Hindlimb muscle (tissue), 1 donor: ENCODE measurements at places on chromosomes 7 and 10. TPM values are rescaled to one million over a fixed set of nuclear protein-coding genes. Genes with fewer than 3 reads are reported as not detected.

DNA sequence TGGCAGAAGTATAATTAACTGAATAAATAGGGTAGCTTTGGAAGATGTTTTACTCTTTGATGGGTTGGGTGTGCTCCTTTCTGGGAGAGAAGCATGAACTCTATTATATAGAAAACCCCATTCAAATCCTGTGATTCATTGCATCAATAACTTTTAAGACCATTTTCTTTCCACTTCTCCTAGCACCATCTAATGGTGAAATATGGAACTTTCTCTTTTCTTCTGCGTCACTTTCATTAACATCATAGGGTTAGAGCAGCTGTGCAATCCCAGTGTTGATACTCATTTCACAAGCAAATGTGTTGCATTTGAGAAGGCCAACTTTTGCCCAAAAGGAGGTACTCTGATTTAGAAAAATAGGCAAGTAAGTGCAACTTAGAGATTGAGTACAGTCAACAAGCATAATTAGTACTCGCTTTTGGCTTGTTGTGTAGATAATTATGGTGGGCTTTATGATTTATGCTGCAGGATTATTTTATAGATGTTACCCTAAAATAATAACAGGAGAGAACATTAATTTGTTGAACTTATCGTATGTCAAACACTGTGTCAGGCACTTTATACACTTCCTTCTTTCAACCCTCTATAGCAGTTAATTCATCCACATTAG lies 92.9 kb downstream of the CPED1 start:
- peak; percentile 68 for DNase-seq

GRCh38 chr10:116798859-116799258 lies 50.4 kb upstream of the ENO4 start:
- DNase-seq: no peak

DNA sequence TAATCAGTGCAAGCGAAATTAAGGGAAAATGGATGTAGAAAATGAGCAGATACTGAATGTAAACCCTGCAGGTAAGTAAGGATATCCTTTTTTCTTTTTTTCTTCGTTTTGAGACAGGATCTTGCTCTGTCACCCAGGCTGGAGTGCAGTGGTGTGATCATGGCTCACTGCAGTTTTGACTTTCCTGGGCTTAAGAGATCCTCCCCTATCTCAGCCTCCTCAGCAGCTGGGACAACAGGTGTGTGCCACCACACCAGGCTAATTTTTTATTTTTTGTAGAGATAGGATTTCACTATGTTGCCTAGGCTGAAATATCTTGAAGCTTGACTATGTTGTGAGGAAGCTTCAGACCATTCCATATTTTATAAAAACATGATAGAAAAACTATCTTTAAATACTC lies 4.3 kb downstream of the PDCD4 start:
- no peak for DNase-seq

DNA sequence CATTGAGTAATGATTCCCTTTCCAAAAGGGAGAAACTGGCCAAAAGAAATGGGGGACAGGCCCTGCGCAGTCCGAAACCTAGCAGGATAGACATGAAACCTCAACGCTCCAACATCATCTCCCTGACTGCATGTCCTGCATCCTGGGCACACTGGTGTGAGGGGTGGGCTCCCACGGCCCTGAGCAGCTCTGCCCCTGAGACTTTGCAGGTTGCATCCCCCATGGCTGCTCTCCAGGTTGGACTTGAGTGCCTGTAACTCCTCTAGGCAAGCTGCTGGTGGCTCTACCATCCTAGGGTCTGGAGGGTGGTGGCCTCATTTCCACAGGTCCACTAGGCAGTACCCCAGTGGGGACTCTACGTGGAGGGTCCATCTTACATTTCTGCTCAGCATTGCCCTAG lies 16.3 kb upstream of the CRYGN start:
- no peak for DNase-seq

- DNase-seq: no peak
Measured at GRCh38 chr7:67525588-67525987, 529.0 kb downstream of the TYW1 start.

DNA sequence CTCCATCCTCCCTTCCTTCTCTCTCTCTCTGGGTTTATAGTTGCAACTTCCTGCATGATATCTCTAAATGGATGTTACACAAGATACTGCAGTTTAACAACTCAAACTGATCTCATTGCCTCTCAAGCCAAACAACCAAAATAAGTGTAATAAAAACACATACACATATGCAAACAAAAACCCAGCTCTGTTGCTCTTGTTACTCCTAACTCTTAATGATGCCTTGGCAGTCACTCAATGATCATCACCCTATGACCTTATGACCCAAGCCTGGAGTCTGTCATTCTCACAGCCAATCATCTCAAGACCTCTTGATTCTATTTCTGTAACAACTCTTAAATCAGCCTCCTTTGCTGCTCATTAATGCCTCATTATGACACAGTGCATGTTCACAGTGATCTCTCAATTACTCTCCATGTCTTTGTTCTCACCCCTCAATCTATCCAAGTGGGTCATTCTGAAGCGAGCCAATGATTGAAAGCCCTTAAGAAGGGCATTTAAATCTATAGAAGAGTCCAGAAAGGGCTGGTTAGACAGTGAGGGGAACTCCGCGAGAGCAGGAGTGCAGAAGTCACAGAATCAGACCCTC lies 210.9 kb downstream of the INHBA start:
- no peak for DNase-seq

DNA sequence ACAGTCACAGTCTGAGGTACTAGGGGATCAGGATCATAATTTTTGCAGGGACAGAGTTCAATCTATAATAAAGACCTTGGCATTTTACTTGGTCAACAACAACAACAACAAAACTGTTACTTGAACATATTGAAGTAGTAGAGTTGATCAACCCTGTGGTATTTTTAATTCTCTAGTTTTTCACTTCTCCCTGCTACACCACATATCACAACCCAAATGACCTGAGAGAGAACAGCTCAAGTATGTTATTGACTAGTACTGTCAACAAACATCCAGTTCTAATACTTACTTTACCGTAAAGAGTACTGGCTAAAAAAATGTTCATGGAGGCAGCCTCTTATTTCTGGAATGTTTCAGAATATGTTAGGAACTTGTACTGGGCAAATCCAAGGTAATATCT lies 90.5 kb upstream of the FAM3C start:
- DNase-seq: no peak

- DNase-seq: no peak
Measured at GRCh38 chr10:18399158-18399557, 252.2 kb downstream of the NSUN6 start.

DNA sequence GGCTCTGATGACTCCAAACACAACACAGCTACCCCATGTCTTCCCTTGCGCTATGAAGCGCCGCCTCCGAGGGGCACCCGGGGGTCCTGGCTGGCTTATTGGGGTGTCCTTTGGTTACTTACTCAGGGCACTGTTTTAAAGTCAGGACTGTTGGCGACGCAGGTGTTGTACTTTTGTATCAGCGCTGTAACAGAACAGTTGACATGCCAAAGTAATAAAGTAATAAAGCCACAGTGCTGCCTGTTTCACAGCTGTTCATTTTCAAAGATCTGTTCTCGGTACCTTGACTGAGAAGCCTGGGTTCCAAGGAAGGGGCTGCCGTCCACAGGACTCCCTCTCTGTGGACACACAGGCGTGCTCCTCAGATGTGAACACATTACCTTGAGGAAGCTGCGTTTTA lies 64.1 kb downstream of the WDR37 start:
- no peak for DNase-seq

GRCh38 chr10:76034353-76035205 lies 603.2 kb downstream of the LRMDA start:
- no peak for DNase-seq

DNA sequence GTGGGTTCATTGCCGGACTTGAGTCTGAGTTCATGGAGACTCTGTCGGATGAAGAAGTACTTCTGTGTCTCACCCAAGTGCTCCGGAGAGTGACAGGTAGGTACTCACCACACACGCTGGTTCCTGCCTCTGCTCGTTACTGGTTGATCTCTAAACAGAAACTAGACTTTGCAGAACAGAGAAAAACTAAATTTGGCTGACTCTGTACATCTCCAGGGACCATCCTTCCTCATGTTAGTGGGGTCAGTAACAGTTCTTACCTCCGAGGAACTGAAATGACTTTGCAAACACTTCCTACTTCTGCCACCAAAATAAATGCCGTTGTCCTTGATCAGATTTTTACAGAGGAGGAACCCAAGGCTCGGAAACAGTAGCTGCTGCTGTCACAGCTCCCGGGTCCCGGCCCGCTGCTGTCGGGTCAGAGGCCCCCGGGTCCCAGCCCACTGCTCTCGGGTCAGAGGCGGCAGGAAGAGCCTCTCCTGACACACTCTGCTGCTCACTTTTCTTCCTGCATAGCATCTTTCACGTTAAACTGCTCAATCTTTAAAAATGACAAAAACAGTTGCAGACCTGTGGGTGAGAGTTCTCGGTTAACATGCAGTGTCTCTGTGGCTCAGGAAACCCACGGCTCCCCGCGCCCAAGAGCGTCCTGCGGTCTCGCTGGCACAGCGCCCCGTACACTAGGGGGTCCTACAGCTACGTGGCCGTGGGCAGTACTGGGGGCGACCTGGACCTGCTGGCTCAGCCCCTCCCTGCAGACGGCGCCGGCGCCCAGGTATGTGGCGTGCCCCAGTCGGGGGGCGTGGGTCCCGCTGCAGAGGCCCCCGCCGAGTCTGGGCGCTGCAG lies 4.8 kb upstream of the MTG1 start:
- DNase-seq: no peak

GRCh38 chr10:6214612-6215011 lies 11.9 kb downstream of the PFKFB3 start:
- no peak for DNase-seq

DNA sequence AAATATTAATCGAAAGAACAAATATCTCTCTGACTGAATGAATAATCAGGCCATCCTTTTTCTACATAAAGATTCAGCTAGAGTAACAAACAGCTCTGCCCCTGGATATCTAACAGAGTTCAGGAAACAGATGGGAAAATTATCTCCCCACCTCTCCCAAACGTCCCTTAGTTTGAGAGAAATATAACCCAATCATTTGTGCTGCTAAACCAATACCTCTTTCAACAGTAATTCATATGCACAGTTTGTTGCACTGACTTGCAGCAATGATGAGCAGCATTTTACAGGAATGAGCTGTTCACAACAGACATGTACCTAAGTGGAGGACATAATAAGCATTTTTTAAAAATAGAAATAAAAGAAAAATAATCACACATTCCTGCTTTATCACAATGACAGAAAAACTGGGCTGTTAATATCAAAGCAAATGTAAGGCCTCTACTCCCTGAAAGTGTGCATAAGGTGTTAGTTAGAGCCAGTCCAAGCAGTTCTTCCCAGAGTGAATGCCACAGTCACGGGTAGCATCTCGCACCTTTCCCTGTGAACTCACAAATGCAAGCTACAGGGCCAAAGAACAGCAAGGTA lies 2.3 kb downstream of the CREB3L2 start:
- DNase-seq: no peak

GRCh38 chr10:123854498-123854897 lies 37.1 kb downstream of the CPXM2 start:
- DNase-seq: no peak

- DNase-seq: no peak
Measured at GRCh38 chr7:50768485-50769474, 13.9 kb downstream of the GRB10 start.

- no peak for DNase-seq
Measured at GRCh38 chr10:78772986-78773530, 295.7 kb upstream of the ZMIZ1 start.

DNA sequence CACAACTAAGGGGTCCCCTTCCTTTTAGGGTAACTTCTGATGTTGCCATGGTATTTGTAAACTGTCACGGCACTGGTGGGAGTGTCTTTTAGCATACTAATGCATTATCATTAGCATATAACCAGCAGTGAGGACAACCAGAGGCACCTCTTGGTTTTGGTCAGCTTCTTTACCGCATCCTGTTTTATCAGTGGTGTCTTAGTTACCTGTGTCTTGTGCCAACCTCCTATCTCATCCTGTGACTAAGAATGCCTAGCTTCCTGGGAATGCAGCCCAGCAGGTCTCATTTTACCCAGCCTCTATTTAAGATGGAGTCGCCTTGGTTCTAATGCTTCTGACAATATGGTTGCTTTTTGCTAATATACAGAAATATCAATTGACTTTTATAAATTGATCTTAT lies 54.9 kb downstream of the AHCYL2 start:
- DNase-seq: no peak

DNA sequence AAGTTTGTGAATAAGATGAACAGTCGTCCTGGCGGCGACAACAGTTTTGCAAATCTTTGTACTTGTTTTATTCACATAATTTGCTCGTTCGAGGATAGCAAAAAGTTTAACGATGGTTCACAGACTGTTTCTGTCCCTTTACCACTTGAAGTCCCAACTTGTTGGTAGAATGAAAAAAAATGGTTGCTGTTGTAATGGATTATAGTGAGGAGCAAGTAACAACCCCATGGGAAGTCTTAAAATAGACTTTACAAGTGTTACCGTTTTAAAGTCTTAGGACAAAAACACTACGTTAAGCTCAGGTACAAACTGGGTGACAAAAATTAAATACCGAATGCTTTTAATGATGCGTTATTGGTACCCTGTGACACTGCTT lies 589 bp downstream of the LSM8 start:
- DNase-seq: no peak

GRCh38 chr7:111255576-111255975 lies 164.6 kb downstream of the LRRN3 start:
- DNase-seq: no peak

- no peak for DNase-seq
Measured at GRCh38 chr7:92297736-92298135, 52.0 kb downstream of the ANKIB1 start.

GRCh38 chr10:99676895-99677294 lies 17.6 kb downstream of the ENTPD7 start:
- no peak for DNase-seq

GRCh38 chr7:23889566-23889965 lies 179.5 kb downstream of the STK31 start:
- no peak for DNase-seq

GRCh38 chr10:81027706-81028105 lies 490.0 kb downstream of the SH2D4B start:
- DNase-seq: no peak

GRCh38 chr7:75971961-75972763 lies 22.2 kb downstream of the TMEM120A start:
- no peak for DNase-seq

- no peak for DNase-seq
Measured at GRCh38 chr10:244227-244626, 109.0 kb downstream of the ZMYND11 start.

Gene IDE
- polyA plus RNA-seq: 15.0 TPM

Gene ATOH7
- 0.22 TPM for polyA plus RNA-seq

Gene LIPM
- not detected for polyA plus RNA-seq

Gene PARG
- polyA plus RNA-seq: 18.5 TPM

Gene SPDYE16
- polyA plus RNA-seq: 4.5 TPM

Gene FOXL3
- polyA plus RNA-seq: not detected

Gene ZMIZ1
- 44.4 TPM for polyA plus RNA-seq

Gene DDIT4
- polyA plus RNA-seq: 63.5 TPM

Gene HMX3
- not detected for polyA plus RNA-seq
